Tongue (tissue), 3 donors: ENCODE measurements at places on chromosomes 12 and 14.

DNA sequence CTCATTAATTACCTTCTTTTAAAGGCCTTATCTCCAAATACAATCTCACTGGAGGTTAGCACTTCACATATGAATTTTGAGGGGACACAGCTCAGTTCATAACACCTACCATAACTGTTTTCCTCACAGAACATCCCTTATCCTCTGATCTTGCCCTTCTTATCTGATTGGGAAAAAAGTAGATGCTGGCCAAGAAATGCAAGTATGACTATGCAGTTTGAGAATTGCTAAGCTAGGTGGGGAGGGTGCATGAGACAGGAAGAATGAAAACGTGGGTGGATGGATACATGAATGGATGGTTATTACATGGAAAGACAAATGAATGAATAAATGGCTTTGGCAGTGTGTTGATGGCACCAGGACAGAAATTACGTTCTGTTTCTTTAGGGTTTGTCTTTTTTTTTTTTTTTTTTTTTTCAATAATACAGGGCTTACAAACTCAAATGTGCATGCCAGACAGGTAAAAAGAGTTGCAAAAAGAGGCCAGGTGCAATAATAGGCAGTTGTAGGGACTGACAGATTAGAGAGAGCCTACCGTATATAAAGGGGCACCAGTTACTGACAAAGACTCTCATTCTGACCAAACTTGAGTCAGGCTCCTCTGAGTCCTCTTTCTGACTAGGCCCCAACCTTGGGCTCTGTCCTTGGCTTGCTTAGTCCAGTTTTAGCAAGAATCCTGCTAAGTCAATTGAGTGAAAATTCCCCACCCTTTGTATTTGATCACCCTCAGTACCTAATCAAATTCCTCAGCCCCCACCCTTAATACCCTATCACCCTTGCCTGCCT, 304.9 kb downstream of the ZFP36L1 start:
- no peak for DNase-seq

GRCh38 chr12:131204416-131205274, 250.9 kb downstream of the ADGRD1 start:
- DNase-seq: no peak

GRCh38 chr14:55910601-55911243, 207.5 kb upstream of the PELI2 start:
- no peak for DNase-seq

DNA sequence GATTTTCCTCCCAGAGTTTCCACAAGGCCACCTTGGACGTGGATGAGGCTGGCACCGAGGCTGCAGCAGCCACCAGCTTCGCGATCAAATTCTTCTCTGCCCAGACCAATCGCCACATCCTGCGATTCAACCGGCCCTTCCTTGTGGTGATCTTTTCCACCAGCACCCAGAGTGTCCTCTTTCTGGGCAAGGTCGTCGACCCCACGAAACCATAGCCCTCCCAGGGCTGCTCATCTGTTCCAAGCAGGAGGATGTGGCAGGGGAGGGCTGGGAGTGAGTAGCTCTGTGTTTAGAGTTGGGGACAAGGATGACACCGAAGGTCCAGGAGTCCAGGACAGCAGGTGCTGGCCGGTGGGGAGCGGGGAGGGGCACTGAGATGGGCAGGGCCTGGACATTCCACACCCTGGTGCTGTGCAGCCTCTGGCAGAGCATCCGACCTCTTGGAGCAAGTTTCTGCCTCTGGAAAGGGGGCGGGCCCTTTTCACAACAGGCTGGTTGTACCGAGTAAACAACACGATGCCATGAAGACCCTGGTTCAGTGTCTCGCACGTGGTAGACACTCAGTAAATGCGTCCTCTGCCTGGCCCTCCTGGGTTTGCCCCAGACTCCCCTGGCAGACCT, 8.2 kb downstream of the SERPINA4 start:
- no peak for DNase-seq

DNA sequence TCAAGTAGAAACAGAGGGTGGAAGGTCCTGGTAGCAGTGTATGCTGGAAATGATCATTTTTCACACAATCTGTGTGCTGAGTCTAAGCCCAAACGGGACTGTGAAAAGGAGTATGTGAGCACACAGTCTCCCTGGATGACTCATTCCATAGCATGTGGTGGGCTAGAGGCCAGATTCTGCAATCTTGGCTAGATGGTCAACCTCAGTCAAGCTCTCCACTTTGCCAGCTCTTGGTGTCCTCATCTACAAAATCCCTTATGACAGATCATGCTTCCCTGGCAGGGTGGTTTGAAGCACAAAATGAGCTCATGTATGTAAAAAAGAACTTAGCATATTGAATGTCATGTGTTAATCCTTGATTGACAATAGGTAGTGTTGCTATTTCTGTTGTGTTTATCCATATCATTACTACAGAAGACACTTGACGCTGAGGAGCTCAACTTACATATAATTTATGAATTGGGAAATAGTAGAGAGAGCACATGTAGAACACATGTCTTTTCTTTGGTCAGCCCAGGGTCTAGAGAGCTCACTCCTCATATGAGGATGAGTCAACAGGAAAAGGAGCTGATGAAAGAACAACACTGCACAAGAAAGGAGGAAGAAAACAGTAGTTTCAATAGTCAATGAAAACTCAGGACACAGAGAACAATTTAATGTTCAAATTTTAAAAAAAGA, 517.5 kb downstream of the BCL11B start:
- DNase-seq: peak; percentile 89

- DNase-seq: no peak
Measured at GRCh38 chr12:80222261-80222660, 122.9 kb downstream of the OTOGL start.

GRCh38 chr14:35875296-35875695, 49.2 kb downstream of the BRMS1L start:
- DNase-seq: no peak

DNA sequence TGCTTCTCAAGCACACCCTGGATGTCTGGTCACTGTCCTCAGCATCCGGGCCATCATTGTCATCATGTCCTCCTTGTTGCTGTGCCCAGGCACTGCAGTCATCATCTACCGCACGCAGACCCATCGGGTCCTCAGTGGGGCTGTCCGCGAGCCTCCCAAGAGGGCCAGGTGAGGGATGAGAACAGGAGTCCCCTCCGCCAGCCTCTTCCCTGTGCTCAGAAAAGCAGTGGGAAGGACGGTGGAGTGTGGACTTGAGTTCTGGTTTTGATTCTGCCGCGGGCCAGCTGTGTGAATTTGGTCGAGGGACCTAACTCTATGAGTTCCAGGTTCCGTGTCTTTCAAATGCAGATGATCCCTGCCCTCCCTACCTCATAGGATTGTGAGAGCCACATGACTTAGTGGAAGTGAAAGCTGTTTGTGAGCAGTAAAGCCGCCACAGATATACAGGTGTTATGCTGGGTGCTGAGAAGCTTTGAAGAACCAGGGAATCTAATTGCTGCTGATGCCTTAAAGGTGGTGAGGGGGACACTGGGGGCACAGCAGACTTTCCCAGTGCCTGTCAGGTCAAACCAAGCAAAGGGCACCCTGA, 122.9 kb upstream of the RAP1B start:
- DNase-seq: no peak

DNA sequence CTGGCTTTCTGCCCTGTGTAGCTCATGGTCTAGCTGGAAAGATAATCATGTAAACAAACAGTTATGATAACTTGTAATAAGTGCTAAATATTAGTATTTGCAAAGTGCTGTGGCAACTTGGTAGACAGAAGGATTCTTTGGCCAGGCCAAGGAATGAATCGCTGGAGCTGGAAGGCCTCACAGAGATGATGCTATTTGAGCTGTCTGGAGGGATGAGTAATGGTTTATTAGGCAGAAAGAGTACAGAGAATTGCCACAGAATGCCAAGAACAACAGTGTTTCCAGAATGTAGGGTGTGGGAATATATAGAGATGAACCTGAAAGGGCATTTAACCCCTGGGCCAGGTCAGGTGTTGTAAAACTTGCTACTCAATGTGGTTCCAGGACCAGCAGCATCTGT, 27.6 kb downstream of the OTX2 start:
- no peak for DNase-seq

DNA sequence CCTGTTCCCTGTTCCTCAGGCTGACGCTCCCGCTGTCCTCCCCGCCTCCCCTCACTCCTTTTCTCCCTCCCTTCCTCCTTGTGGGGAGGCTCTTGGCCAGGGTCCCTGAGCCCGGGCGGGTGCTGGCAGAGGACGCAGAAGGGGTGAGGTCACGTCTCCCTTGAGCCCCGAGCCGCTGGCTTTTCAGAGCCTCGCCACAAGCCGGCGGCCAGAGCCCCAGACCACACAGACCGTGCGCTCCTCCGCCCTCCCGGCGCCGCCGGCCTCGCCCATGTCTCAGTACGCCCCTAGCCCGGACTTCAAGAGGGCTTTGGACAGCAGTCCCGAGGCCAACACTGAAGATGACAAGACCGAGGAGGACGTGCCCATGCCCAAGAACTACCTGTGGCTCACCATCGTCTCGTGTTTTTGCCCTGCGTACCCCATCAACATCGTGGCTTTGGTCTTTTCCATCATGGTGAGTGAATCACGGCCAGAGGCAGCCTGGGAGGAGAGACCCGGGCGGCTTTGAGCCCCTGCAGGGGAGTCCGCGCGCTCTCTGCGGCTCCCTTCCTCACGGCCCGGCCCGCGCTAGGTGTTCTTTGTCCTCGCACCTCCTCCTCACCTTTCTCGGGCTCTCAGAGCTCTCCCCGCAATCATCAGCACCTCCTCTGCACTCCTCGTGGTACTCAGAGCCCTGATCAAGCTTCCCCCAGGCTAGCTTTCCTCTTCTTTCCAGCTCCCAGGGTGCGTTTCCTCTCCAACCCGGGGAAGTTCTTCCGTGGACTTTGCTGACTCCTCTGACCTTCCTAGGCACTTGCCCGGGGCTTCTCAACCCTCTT, at the start of gene TMEM233:
TMEM233 (plus strand) TSS at position 197 of the 821 bp plus-strand sequence; CDS start at position 272, 75 bp downstream.
- peak; percentile 26 for DNase-seq

GRCh38 chr12:129911428-129912049, 7.7 kb upstream of the TMEM132D start:
- peak; percentile 88 for DNase-seq

DNA sequence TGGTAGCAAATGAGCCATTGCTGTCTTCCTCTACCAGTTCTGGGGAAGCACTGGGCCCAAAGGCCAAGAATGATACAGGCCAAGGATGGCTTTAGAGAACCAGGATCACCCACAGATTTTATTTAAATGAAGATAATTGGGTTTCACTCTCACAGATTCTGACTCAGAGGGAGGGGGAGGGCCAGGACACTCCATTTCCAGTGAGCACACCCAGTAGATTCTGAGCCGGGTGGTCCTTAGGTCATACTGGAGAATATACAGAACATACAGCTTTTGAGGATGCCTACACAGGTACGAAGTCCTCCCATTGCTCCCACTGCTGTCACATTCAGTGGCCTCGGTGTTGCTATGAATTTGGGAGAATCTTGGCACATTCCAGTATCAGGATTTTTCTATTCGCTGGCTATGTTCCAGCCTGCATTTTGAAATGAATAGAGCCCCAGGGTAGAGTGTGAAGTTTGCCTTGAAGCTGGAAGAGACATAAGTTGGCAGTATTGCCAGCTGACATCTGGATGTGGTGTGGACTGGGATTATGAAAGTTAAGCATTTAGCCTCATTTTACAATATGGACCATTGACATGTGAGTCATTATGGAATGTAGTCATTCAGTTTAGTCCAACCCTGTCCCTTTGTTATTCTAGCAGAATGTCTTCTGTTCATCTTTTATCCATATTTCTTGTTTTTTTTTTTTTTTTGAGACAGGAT, 45.8 kb upstream of the POC1B start:
- DNase-seq: no peak

DNA sequence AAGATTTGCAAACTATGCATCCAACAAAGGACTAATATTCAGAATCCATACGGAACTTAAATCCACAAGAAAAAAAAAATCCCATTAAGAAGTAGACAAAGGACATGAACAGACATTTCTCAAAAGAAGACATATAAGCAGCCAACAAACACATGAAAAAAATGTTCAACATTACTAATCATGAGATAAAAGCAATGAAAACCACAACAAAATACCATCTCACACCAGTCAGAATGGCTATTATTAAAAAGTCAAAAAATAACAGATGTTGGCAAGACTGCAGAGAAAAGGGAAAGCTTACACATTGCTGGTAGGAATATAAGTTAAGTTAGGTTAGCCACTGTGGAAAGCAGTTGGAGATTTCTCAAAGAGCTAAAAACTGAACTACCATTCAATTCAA, 16.2 kb downstream of the CDK17 start:
- no peak for DNase-seq

GRCh38 chr12:63206909-63207308, 55.9 kb upstream of the AVPR1A start:
- no peak for DNase-seq

GRCh38 chr12:113935459-113935858, 30.7 kb downstream of the RBM19 start:
- no peak for DNase-seq

DNA sequence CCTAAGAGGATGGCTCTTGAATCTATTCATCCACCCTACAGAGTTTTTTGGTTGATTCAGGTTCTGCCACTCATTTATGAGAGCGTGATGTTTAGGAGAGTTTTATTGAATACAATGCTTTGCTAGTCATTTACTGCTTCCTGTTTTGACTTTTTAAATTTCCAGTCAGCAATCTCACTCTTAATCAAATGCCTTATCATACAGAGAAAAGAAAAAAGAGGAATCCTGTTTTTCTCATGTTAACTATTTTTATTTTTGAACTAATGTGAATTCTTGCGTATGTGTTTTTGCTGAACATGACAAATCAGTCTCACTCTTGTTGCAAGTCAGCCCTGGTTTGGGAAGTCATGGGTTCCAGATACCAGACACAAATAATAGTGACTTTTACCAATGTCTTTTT, 22.1 kb upstream of the LGMN start:
- DNase-seq: no peak

GRCh38 chr14:49480053-49480760, 106.0 kb downstream of the RPS29 start:
- DNase-seq: no peak

DNA sequence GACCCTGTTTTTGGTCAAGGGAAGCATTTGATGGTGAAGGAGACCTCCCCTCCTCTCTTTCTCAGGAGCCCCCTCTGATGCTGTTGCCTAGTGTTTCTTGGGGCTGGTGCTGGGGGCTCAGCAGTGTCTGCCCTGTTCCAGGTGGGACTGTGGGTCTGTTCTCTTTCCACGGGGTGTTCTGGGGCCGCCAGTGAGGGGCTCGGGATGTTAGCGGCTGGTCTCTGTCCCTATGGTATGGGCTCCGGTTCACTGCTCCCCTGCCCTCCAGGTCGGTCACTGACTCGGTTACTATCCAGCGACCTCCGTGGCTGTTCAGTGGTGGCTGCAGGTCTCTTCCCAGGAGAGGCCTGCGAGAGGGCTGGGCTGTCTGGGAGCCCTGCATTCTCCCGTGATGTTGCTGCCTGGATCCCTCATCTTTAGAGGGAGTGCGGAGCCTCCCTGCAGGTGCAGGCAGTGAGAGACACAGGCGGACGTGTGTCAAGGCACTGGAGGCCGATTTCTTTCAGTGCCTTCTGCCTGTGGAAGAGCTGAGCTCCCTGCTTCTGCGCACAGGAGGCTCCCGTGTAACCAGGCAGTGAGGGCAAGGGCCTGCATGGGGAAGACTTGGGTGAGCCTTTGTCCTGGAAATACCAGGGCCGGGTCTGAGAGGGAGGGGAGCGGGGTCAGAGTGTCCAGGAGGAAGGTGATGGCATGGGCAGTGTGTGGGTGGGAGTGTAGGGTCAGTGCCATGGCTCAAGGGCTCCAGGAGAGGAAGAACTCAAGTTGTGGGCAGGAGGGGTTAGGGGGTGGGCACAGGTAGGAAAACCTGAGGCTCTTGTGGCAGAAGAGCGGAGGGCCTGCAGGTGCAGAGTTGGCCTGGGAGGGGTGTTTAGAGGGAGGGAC, 362.6 kb downstream of the TMEM121 start:
- DNase-seq: no peak
